Astrocyte of the hippocampus (primary cell): ENCODE measurements at places on chromosomes 2 and 18.

DNA sequence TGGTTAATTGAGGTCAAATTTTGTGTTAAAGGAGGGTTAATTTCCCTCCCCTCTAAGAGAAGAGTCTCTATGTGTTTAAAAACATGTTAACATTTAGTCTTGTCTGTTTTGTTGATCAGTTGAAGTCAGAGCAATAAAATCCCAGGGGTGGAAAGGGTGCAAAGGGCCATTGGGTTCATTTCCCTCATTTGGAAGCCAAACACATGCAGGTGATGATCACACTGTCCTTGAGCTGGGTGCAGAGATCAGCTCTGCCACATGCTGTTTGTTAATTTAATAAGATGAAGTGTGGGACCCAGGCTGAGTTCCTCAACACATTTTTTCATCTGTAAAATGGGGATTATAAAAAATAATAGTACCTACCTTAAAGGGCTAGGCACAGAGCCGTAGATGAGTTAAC lies 260.9 kb downstream of the LPIN1 start:
- no peak for DNase-seq

GRCh38 chr2:197212344-197213262 lies 98.0 kb downstream of the ANKRD44 start:
- DNase-seq, result no peak

GRCh38 chr2:286035-286434 lies 1.9 kb downstream of the ALKAL2 start:
- DNase-seq, result no peak

DNA sequence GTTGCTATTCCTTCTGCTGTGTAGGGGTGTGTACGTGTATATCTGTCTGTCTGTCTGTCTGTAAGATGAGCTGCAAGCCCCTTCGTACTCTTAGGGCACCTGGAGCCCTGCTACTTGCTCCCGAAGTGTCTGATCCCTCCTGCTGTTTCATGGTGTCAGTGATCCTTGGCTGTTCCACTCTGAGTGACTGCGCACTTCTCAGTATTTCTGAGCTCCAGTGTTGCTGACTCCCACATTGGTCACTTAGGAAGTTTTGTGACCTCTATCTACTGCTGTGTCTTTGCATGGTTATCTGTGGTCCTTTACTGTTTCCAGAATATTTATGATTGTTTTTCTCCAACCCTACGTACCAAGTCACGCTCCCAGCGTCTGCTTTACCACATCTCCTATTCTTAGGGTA lies 16.2 kb downstream of the SEMA4F start:
- no peak for DNase-seq

DNA sequence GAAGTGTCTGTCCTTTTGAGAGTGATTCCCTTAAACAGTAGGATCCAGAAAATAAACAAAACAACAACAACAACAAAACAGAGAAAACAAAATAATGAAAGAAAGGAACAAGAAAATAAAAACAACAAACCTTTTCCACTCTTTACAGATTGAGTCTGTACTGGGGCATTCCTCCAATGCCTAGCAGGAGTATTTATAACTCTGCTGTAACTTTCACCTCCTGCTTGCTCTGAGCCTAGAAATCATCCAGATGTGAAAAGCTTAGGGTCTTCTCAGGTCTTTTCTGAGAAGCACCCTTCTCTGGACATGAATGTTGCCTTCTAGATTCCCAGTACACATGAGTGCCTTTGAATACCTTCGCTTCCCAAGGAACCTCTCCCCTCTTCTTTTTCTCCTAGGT lies 1239.4 kb downstream of the CNTNAP5 start:
- DNase-seq, result peak; percentile 40

- no peak for DNase-seq
Observed at GRCh38 chr2:28053597-28053996, 163.1 kb downstream of the BABAM2 start.

DNA sequence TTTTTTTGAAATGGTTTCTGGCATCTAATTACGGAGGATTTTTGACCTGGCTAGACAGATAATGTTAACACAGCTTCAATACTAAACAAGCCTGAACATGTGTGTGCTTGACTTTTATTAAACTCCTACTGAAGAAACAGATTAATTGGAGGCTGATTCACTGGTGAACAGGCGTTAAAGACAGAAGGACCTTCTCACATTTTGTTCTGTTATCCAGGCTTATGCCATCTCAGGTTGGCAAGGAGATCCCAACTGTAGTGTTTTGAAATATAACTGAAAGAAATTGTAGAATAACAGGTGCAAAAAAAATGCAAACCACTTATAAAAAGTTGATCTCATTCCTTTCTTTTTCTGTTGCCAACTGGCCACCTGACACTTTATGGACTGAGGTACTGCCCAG lies 269.6 kb downstream of the ARHGAP15 start:
- DNase-seq, result no peak

GRCh38 chr2:151161821-151162551 lies 99.7 kb downstream of the RBM43 start:
- peak; percentile 65 for DNase-seq
